ENCODE measurements at places on chromosomes 3 and 15. TPM values are rescaled to one million over a fixed set of nuclear protein-coding genes. Genes with fewer than 3 reads are reported as not detected.
A peak's percentile ranks its signal among the peaks of the same experiment; 100 is the strongest.

- no peak for DNase-seq
Observed at GRCh38 chr15:91257746-91258414, 157.8 kb downstream of the SV2B start.

GRCh38 chr15:79779746-79780145, 117.1 kb downstream of the MTHFS start:
- DNase-seq: peak; percentile 10

The GBE1 gene
- total RNA-seq: 7.5 TPM

GRCh38 chr15:74129586-74130154, 716 bp upstream of the ISLR2 start:
- no peak for DNase-seq

The WDR93 gene
- total RNA-seq: not detected

DNA sequence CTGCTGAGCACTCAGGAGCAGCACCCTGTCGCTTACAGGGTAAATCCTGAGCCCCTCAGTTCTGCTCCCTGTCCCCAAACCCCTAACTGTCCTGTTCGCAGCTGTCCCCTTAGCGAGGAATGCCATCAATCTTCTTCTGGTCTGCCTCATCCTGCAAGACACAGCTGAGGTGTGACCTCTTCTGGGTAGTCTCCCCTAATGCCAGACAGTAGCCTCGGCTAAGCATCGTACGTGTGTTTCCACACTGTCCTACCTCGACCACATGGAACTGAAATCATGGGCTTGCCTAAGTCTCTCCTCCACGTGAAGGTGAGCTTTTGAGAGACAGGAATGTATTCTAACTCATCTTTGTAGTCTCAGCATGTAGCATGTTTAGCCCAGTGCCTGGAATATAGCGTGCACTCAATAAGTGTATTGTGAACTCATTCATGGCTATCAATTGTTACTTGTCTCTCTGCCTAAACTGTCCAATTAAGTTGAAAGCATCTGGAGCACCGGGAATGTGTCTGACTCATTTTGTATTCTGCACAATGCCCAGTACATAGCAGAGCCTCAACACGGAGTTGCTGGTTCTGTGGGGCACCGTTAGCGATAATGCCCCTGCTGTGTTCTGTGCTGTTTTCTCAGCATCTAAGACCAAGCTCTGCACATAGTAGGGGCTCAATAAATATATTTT, 90.2 kb downstream of the HES1 start:
- no peak for DNase-seq

GRCh38 chr3:116367761-116368395, 77.4 kb downstream of the LSAMP start:
- no peak for DNase-seq

GRCh38 chr3:150411976-150412375, 3.9 kb downstream of the TSC22D2 start:
- DNase-seq: no peak

- DNase-seq: no peak
Observed at GRCh38 chr3:194871864-194872668, 186.4 kb downstream of the FAM43A start.

The CD276 gene
- not detected for total RNA-seq

DNA sequence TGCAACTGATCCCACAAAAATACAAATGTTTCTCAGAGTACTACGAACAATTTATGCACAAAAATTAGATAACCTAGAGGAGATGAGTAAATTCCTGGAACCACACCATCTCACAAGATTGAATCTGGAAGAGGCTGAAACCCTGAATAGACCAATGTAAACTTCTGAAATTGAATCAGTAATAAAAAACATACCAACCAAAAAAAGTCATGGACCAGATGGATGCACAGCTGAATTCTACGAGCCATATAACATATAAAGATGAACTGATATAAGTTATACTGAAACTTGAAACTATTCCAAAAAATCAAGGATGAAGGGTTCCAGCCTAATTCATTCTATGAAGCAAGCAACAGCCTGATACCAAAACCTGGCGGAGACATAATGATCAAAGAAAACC, 336.3 kb downstream of the PYDC2 start:
- no peak for DNase-seq

DNA sequence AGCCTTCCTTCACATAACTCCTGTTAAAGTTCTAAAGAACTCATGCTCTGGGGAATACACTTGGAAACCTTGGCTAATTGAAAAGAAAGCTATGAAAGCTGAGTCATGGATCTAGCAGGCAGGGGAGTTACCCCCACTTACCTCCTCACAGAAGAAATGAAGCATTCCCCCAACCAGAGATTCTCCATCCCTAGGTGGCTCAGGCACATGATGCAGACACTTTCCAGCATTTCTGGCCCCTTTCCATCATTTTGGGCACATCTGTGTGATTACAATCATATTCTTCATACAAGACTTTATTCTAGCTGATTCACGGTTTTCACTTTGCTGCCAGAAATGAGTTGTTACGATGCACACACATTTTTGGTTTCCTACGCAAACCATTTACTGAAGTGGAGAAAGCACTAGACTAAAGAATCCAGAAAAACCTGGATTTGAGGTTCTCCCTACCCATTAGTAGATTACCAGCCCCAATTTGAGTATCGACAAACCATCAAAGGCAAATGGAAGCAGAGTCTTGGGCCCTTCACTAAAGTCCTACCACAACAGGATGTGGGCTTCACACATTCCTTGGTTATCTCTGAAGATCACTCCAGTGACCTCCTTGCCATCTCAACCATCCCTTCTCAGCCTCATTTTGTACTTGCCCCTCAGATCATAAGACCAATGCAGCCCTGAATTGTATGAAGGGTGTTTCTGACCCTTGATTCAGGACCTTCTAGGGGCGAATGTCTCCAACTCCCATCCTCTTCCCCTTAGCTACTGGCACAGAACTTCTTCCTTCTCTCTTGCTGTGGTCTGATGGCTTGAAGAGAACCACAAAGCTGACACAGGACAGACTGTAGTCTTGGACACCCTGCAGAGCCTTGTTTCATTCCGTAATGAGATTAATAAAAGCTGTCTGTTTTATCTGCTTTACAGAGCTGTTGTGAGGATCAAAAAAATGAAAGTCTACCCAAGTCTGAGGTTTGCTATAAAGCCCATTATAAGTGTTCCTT, 42.5 kb upstream of the SNRK start:
- DNase-seq: no peak

DNA sequence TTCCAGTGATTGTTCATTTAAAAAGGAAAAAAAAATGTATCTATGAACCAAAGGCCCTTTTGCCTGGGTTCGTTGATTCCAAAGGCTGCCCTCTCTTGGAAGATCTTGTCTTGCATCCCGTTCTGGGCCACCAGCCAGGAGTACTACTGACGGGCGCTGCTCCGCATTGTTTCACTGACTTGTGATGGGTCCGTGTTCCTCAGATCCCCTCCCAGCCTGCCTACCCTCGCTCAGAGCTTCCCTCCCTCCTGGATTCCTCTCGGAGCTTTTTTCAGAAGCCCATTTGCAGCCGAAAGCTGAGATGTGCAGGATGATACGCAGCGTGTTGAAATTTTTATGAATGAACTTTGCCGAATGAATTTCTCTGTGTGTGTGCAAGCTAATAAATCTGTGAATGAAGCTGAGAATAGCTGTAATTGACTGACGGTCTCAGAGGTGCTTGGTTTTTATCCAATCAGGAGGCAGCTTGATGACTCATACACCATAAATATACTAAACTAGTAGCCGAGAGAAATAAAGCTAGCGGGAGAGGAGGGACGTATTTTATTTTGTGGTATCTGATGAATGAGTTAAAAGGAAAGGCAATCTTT, at the start of gene SHC4:
SHC4 (minus strand) TSS at position 396 of the 590 bp plus-strand sequence. CDS start 904 bp downstream, outside the sequence.
- peak; percentile 38 for DNase-seq

- no peak for DNase-seq
Observed at GRCh38 chr3:53084310-53085001, 38.6 kb upstream of the SFMBT1 start.

Measured in CD4-positive, CD25-positive, alpha-beta regulatory T cell (primary cell).